ENCODE measurements at places on chromosomes 1 and 21.
A peak's percentile ranks its signal among the peaks of the same experiment; 100 is the strongest.

DNA sequence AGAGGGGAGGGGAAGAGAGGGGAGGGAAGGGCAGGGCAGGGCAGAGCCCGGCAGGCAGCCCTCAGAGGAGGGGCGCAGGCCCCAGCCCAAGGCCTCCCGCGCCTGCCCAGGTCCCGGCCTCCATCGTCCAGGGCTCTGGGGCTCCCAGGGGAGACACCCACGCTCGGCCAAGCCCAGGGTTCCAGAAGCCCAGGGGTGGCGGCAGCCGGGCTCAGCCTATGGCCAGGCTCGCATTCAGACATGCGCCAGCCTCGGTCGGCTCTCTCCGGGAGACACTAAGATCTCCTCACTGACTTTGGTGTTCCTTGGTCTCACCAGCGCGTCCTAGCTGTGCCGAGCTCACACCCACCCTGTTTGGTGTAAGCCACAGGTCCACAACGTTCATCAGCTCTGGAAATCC, 7.1 kb upstream of the ANKRD65 start:
- DNase-seq = no peak

- DNase-seq = no peak
Observed at GRCh38 chr1:15282038-15282437, 35.0 kb downstream of the FHAD1 start.

DNA sequence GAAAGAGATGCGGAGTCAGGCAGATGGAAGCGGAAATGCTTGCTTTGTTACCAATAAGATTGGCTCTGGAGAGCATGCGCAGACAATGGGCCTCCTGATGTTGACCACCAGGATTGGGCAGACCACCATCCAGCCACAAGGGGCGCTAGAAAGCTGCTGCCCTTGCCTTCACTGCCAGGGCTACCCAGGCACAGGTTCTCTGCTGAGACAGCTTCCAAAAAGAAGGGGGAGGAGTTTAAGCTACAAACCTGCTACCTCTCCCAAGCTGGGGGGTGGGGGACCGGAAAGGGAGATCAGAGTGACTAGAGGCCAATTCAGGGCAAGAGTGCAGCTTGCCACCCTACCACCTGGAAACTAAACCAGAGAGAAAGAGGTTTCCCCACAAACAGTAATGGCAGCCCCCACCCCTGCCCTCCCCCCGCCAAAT, 369.7 kb downstream of the RRAGC start:
- DNase-seq = no peak

DNA sequence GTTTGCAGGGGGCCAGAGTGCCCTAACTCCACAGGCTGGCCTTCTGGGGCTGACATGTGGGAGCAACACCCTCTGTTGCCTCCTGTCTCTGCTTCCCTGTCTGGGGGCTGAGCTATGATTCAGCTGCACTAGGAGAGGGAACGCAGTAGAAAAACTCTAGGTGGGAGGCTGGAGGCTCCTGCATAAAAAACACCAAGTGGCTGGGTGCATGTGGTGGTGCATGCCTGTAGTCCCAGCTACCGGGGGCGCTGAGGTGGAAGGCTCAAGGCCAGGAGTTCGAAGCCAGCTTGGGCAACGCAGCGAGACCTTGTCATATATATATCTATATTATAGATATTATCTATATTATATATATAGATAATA, 5.6 kb downstream of the KIF17 start:
- DNase-seq = no peak

- no peak for DNase-seq
Observed at GRCh38 chr1:30726236-30726635, 2.9 kb upstream of the MATN1 start.

DNA sequence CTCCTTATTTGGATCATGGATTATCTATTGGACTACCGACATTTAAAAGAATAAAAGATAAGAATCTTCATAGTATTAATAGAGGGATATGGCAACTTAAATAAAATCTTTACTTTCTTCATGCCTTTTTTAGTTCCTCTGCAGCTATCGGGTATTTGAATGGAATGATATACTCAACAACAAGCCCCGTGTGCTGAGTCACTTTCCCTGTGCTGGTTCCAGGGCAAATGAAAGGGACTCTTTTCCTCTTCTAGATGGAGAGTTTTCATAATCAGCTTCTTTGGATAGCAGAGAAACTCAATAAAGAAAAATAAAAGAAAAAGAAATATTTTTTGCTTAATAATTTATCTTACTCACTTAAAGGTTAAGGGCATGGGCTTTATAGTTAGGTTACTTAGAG, 213.7 kb downstream of the LRRC40 start:
- no peak for DNase-seq

DNA sequence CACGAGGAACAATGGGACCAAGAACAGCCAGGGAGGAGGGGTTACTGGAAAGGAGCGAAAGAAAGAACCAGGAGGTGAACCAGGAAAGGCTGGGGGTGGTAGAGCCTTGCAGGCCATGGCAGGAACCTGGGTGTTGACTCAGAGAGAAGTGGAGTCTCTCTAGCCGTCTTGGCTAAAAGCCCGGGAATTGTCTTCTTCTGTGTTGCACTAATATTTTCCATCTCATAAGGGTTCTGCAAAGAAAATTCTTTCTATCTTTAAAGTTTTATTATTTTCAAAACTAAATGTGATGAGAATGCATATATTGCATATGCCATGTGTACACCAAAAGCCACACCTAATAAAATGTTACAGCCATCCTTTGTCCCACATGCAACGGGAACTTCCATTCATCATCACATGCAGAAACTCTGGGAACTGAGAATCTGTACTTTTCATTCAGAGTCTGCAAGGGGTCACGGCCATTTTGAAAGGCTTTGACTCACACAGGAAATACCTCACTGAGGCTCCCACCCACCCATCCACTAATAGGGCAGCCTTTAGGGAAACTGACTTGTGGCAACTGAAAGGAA, 38.0 kb downstream of the ERG start:
- DNase-seq = no peak

DNA sequence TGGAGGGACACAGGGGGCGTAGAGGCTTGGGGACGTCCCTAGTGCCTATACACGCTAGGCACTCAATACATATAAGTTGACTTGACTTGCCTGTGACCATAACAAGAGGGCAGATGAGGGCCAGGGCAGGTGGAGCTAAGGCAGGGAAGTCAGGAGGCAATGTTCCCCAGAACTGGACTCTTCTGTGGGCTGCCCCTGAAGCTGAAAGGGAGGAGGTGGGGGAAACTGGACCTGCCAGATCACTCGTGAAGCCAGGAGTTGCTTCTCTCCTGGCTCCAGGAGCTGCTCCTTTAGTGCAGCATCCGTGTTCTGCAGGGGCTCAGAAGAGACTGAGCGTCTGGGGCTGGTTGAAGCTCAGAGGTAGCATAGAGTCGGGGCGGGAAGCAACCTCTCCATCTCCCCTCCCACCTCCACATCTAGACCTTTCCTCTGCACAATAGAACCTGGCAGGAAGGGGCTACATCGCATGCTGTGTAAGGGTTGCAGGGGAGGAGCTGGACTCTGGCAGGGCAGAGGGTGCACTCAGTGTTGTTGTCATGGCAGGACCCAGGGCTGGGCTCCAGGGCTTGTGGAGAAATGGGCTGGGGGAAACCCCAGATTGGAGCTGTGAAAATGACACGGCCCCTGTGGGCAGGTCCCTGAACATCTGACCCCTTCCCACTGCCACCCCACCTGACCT, 2.9 kb upstream of the SEMA4A start:
- DNase-seq = no peak

DNA sequence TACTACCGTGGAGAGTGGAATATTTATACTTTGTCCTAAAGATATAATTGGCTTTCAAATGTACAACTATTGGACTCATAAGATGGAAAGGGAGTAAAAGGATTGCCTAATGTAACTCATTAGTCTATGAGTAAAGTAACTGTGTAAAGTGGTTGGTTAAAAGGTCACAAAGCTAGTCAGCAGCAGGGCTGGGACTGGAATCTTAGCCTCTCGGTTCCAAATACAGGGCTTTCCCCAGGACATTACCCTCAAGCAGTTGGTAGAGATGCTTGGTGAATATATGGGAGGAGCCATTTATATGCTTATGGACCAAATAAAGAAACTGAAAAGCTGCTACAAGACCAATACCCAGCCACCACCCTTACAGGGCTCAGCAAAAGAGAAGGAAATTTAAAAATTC, 283.7 kb downstream of the HLX start:
- DNase-seq = no peak

- peak; percentile 99 for DNase-seq
Observed at GRCh38 chr1:112395821-112396652, at the start of gene CTTNBP2NL. CTTNBP2NL (plus strand) TSS chr1:112396214; CDS start chr1:112416166, 19,952 bp downstream.

- DNase-seq = no peak
Observed at GRCh38 chr1:162055062-162055461, 14.4 kb upstream of the NOS1AP start.

- DNase-seq = no peak
Observed at GRCh38 chr1:168561989-168562388, 14.4 kb upstream of the XCL1 start.

DNA sequence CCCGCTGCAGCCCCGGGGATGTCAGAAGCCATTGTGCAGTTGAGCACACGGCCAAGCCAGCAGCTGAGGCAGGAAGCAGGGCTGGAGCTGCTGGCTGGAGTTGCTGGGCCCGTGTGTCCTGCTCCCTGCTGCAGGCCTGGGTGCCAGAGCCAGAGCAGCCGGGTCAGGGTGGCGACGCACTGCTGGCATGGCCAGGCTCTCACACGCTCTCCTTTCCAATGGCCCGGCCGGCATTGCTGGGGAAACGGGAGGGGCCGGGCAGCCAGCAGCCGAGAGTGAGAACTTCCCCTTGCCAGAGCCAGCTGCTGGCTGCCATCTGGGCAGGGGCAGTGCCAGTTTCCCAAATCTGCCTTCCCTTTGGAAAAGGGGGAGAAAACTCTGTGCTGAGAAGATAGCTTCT, 82.4 kb upstream of the PROX1 start:
- no peak for DNase-seq
